NCI-H146 (cell line): ENCODE measurements at places on chromosomes 11 and 22.

DNA sequence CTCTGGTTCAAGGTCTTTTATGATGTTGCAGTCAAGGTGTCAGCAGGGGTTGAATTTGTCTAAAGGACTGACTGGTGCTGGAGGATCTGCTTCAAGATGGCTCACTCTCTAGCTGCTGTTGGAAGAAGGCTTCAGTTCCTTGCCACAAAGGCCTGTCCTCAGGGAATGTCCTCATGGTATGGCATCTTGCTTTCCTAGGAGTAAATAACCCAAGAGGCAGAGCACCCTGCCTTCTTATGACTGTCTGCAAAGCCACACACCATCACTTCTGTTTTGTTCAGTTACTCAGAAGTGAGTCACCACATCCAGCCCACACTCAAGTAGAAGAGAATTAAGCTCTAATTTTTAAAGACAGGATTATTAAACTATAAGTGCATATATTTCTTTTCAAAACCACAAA is 45.2 kb downstream of the PLAAT5 start:
- DNase-seq, result no peak

GRCh38 chr22:23207729-23208393 is 27.6 kb downstream of the BCR start:
- DNase-seq, result peak; percentile 64

DNA sequence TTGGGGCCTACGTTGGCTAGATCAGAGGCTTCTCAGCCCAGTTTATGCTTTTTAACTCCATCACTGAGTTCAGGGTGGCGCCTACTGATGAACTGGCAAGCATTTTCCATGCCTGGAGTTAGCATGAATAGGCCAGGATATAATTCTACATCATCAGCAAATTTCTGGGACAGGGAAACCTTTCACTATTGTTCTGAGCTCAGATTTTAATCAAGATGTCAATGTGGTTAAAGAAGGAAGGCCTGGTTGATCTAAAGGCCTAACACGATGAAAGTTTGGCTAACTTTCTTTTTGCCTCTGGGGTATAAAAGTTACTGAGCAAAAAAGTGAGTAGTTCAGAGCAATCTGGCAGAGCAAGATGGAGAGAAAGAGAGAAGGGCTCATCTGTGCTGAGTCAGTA is 21.7 kb upstream of the IFITM3 start:
- DNase-seq, result no peak

GRCh38 chr11:35139722-35140282 is 831 bp downstream of the CD44 start:
- peak; percentile 13 for DNase-seq

DNA sequence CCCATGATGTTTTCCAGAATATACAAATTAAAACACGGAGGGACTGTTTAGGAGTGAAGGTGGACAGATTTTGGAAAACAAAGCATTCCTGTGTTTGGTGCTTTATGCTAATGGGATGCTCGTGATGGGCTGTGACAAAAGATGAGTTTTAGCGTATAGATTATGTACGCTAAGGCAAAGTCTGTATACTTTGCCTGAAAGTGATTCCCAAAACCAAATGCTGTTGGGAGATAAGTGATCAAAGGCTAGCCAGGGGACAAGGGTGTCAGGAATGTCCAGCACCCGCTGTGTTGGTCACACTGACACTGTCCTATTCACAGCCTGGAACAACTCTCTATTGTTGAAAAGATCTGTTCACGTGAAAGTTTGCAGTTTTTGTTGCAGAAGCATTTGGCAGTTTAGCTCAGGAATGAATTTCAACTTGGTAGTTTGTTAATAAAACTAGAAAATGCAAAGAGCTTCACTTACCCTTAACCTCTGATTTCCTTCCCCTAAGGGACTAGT is 1.5 kb downstream of the JAM3 start:
- peak; percentile 35 for DNase-seq

DNA sequence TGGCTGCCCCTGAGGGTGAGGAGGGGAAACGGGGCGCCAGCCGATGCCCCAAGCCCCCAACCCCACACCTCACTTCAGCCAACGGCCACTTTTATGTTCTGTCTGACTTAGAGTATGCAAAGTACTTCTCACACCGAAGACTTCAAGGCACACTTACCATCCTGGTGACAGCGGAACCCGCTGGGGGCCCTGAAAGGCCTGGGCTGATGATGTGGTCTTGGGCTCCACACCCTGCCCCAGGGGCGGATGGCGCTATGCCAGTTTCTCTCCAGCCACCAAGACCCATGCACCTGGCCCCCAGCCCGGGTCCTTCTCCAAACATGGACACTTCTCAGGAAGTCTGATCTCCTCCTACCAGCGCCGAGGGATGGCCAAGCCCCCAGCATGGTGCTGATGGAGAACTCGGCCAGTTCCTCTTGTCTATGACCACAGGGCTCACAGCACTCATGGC is 175.4 kb downstream of the CTTN start:
- DNase-seq, result no peak

GRCh38 chr11:25576320-25576719 is 755.6 kb upstream of the ANO3 start:
- DNase-seq, result no peak

GRCh38 chr22:20994902-20995241 is 7.0 kb downstream of the THAP7 start:
- DNase-seq, result no peak

DNA sequence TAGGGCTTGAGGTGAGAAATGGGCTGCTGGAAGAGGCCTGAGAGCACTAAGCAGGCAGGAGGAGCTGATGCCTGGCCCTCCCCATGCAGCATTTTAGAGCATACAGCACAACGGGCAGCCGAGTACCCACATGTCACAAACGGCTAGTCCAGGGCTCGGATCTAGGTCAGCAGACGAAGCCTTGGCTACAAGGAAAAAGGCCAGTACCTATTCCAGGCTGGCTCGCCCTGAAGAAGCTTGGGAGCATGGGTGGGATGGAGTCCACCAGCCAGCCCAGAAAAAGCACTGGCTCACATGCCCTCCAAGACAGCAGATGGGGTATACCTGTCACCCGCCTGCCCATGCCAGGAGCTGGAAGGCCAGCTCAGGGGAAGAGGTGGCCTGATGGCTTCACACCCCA is 9.6 kb downstream of the UFD1 start:
- no peak for DNase-seq

- no peak for DNase-seq
Observed at GRCh38 chr11:90874986-90875385, 652.1 kb upstream of the CHORDC1 start.

GRCh38 chr22:41532908-41533825 is 11.1 kb downstream of the POLR3H start:
- DNase-seq, result peak; percentile 9

GRCh38 chr11:8809241-8809938 is 101.6 kb upstream of the AKIP1 start:
- no peak for DNase-seq
